ENCODE measurements at places on chromosomes 2 and 18. TPM values are rescaled to one million over a fixed set of nuclear protein-coding genes. Genes with fewer than 3 reads are reported as not detected.

The SIX2 gene
- 6.6 TPM for total RNA-seq

The AFF3 gene
- 9.9 TPM for total RNA-seq

The TRIM43 gene
- not detected for total RNA-seq

The RGPD3 gene
- total RNA-seq, result 0.27 TPM

The INPP5D gene
- 24.2 TPM for total RNA-seq

The STARD6 gene
- total RNA-seq, result not detected

The ABCB11 gene
- not detected for total RNA-seq

The CAVIN2 gene
- total RNA-seq, result 15.0 TPM

The TNS1 gene
- total RNA-seq, result 1,836 TPM

The EPAS1 gene
- total RNA-seq, result 517 TPM

DNA sequence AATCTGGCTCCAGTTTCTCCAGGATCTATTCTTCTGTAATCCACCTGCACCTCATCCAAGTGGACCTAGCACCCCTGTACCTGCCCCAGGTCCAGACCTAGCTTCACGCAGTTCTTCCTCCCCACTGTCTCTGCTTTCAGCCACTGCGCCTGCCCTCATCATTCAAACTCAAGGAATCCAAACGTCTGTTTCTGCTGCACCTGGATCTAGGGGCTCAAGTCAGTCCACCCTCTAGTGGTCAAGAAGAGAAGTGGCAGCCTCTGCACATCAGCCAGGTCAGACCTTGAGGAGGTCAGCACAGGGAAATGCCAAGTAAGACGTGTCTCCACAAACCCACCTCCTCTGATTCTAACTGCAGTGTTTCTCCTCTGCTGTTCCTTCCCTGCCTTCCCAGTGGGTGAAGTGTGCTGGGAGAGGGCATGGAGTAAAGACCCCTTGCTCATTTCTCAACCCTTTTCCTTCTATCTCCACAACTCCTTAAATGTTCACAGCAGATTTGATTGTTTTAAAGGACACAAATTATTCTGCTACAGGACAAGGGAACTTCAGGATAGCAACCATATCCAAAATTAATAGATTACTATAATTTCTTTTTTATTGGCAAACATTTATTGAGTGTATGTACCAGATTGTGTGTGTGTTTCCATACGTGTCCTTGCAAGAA, 8.6 kb upstream of the RNF152 start:
- H3K27me3 ChIP-seq, result no peaks in the 10 kb centered on the region
- no peaks in the 10 kb centered on the region for H3K4me1 ChIP-seq
- no peak overlapping the region for H3K27ac ChIP-seq
- DNase-seq, result no peak
- no peaks in the 10 kb centered on the region for H3K36me3 ChIP-seq
- H3K4me3 ChIP-seq, result no peak overlapping the region

GRCh38 chr18:14025306-14025940, 106.8 kb downstream of the ZNF519 start:
- no peak overlapping the region for H3K27ac ChIP-seq
- DNase-seq, result no peak
- no peaks in the 10 kb centered on the region for H3K27me3 ChIP-seq
- H3K4me1 ChIP-seq, result no peaks in the 10 kb centered on the region

DNA sequence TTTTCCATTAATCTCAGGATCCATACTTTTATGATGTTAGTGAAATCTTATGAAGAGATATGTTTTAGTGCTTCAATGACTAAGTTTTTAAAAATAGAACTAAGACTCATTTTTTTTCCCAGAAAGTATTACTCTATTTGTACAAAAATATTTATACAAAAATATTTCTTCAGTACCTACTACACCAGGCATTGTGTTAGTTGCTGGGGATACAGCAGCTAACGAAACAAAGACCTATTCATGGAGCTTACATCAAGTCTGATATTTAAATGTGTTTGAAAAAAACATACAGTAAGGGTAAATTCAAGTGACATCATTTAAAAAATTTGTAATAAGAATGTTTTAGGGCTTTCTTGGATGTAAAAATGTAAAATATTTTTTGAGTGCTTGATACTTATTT, 11.6 kb downstream of the VAPA start:
- H3K4me1 ChIP-seq, result peaks cover 66% of the 10 kb centered on the region
- H3K36me3 ChIP-seq, result no peaks in the 10 kb centered on the region
- H3K27me3 ChIP-seq, result no peaks in the 10 kb centered on the region
- peak overlapping the region; percentile 83 for H3K27ac ChIP-seq
- peak overlapping the region; percentile 36 for H3K4me3 ChIP-seq

DNA sequence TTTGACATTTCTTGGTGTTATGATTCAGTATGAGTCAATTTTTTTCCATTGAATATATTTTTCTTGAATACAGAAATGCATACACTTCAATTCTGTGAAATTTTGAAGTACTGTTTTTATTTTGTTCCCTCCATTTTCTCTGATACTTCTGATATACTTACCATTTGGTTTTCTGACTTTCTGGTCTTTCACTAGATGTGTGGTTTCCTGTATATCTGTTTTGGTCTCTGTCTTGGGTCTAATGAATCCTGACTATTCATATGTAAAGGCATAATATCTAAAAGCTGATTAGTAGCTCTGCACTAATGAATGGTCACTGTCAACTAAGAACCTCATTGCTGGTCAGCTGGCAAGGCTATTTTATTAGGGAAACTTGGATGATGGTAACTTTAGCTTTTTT, 345.6 kb downstream of the GRB14 start:
- H3K27ac ChIP-seq, result no peak overlapping the region
- no peaks in the 10 kb centered on the region for H3K36me3 ChIP-seq
- H3K4me3 ChIP-seq, result no peak overlapping the region
- DNase-seq, result no peak

GRCh38 chr2:102737431-102737830, 24.4 kb upstream of the TMEM182 start:
- peak overlapping the region; percentile 91 for H3K4me3 ChIP-seq
- H3K27ac ChIP-seq, result no peak overlapping the region
- no peaks in the 10 kb centered on the region for H3K27me3 ChIP-seq
- no peak for DNase-seq
- H3K36me3 ChIP-seq, result no peaks in the 10 kb centered on the region

- no peak overlapping the region for H3K4me3 ChIP-seq
- DNase-seq, result no peak
- no peak overlapping the region for H3K27ac ChIP-seq
- peaks cover 6% of the 10 kb centered on the region for H3K36me3 ChIP-seq
- H3K4me1 ChIP-seq, result no peaks in the 10 kb centered on the region
- no peaks in the 10 kb centered on the region for H3K27me3 ChIP-seq
Observed at GRCh38 chr2:58156780-58157179, 84.3 kb downstream of the FANCL start.

- peaks cover 6% of the 10 kb centered on the region for H3K4me1 ChIP-seq
- no peaks in the 10 kb centered on the region for H3K27me3 ChIP-seq
- no peak for DNase-seq
- no peak overlapping the region for H3K27ac ChIP-seq
Observed at GRCh38 chr2:203782262-203782976, 76.0 kb downstream of the CD28 start.

DNA sequence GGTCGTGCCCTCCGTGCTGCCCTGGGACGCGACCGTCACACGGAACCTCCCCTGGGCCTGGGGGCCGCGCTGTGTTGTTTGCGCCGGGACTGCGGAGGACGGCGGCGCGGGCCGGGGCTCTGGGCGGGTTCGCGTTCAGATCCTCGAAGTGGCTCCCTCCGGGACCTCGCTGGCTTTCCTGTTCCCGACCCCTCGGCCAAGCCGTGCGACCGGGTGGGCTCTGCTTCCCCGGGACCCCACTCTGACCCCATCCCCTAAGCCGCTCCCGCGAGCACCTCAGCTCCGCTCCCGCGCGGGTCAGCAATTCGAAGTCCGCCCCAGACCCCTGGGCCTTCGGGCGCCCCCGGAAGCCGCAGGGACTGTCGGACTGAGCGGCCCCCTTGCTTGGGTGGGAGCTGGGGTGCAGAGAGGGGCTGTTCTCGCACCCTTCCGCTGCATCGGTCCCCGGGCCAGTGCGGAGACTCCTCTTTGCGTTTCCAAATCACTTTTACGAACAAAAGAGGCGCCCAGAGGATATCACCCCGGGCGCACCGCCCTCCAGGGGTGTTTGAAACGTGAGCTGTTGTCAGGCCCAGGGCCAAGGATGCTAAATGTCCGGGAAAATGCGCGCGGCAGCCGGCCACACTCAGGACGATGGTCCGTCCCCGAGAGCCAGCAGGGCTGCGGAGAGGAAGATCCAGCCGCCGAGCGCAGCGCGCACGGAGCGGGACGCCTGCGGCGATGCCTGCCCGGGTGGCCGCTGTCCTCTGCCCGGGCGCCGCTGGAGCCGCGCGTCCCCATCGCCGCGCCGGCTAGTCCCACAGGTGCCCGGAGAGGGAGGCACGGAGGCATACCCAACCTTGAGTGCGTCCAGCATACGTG, 73.5 kb downstream of the ZCCHC2 start:
- DNase-seq, result no peak
- peaks cover 10% of the 10 kb centered on the region for H3K27me3 ChIP-seq
- peak overlapping the region; percentile 61 for H3K4me3 ChIP-seq

DNA sequence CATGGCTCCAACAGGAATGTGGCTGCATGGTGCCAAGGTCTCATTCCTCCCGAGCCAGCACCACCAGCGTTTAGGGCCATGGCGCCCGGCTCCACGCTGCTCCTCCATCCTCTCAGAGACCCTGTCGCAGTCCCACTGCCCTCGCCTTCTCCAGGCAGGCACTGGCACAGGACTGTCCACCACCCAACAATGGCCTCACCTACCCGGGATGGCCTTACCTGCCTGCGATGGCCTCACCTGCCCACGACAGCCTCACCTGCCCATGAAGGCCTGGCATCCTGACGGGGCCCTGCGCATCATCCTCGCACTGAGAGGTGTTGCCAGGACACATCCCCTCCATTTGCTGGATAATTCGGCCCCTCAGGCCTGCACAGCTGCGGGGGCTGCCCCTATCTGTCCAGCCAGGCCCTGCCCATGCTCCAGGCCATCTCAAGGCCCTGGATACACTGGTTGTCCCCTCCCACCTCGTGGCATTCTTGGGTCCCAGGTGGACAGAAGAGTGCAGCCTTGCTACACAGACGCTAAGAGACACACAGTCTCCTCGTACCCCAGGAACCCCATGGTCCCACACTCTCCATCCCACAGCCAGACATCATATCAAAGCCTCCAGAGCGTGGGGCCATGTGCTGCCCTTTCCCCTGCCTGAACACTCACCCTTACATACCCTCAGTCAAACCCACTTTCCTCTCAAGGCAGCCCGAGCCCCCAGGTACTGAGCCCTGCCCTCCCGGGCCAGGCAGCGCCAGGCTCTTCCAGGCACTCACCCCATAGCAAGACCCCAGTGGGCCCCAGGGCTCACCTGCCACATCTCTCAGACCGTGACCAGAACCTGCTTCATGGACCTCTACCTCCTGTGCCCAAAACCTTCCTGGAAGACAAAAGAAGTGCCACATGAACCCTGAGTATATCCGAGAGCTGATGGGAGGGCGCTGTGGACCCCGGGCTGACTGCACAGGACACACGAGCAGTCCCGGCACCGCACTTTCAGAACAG, 268.6 kb downstream of the EIPR1 start:
- H3K36me3 ChIP-seq, result no peaks in the 10 kb centered on the region
- H3K27me3 ChIP-seq, result no peaks in the 10 kb centered on the region
- DNase-seq, result no peak
- no peaks in the 10 kb centered on the region for H3K4me1 ChIP-seq

DNA sequence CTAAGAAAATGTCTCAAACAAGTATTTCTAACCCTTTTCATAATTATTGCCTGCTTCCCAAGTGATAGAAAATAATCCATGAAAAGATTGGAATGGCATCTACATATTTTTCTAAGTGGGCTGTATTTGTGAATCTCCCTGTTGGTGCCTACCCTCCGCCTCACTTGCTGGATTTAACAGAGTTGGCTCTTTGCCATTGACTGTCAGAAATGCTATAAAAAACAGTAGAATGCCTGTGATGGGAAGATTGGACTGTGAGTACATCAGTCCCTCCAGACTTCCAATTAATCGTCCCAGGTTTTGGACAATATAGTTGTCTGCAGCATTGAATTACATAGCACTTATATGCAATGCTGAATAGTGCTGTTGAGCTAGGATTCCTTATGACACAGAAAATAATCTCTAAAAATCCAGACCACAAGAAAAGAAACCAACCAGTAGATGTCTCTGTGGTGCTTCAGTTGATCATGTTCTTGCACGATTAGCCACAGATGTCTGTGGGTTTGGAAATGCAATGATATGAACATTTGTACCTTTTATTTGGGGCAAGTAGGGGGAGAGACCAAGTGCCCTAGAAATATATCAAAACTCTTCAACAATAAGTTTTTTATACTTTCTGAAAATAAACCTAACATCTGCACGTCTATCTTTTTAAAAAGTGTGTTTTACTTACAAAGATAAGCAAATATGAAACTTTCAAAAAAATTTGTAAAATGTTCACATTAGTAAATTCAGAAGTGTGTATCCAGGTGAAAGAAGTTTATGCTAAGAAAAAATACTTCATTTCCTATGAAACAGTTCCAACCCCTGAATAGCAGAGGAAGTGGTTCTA, 88.5 kb downstream of the DYNAP start:
- no peaks in the 10 kb centered on the region for H3K27me3 ChIP-seq
- no peak overlapping the region for H3K27ac ChIP-seq
- no peak for DNase-seq
- H3K4me3 ChIP-seq, result no peak overlapping the region
- no peaks in the 10 kb centered on the region for H3K4me1 ChIP-seq

DNA sequence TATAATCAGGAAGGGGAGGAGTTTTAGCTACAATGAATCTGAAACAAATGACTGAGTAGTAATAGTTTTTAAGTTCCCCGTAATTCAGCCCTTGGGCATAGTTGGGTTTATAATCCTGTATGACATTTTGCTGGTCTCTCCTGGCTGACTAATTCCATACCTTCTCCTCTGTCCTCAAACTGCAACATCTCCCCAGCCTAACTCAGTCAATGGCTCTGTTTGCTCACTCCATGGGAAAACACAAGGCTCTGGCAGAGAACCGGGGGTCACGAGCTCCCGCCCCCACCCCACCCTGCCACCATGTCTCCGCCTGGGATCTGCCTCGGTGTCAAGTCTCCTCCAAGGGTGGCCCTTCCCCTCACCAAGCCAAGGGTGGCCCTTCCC, 168.6 kb downstream of the HDAC4 start:
- H3K27ac ChIP-seq, result no peak overlapping the region
- H3K27me3 ChIP-seq, result no peaks in the 10 kb centered on the region
- H3K4me3 ChIP-seq, result no peak overlapping the region
- no peaks in the 10 kb centered on the region for H3K36me3 ChIP-seq
- H3K4me1 ChIP-seq, result peaks cover 8% of the 10 kb centered on the region
- no peak for DNase-seq
